Activated CD4-positive, alpha-beta T cell treated with anti-CD3 and anti-CD28 coated beads, Interleukin-2, amount 50 U/mL, for 4 hours (primary cell): ENCODE measurements at places on chromosomes 7 and 10.

DNA sequence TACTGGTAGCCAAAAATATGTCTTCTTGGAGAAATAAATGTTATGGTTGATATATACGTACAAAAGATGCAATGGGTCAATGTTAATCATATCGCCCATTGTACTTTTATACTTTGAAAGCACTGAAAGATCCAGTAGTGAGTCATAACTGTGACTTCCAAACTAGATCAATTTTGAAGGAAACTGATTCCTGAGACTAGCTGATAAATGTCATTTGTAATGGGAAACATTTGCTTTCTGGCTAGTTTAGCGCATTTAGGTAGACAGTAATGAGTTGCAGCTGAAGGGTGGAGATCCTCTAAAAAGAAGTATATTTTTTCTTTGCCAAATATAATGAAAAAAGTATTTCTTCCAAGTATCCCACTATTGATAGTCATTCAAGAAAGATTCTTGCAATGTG is 53.5 kb upstream of the ARHGAP21 start:
- no peak for DNase-seq

GRCh38 chr10:114491933-114492332 is 87.6 kb upstream of the AFAP1L2 start:
- DNase-seq = no peak

GRCh38 chr10:24596217-24596930 is 127.3 kb downstream of the ARHGAP21 start:
- DNase-seq = no peak

- DNase-seq = no peak
Observed at GRCh38 chr10:59553162-59553900, 156.3 kb downstream of the SLC16A9 start.

DNA sequence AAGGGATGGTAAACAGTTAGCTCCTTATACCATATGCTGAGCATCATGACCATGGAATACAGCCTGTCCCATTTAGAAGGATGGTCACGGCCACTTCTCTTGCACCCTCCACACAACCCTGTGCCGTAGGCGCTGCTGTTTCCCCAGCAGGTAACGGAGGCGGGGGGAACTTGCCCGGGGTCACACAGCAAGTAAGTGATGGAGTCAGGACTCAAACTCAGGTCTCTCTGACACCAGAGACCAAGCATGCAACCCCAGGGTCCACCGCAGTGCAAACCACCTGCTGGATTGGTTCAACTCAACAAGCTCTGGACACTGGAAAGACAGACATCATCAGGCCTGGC is 71.6 kb downstream of the ZRANB1 start:
- no peak for DNase-seq

DNA sequence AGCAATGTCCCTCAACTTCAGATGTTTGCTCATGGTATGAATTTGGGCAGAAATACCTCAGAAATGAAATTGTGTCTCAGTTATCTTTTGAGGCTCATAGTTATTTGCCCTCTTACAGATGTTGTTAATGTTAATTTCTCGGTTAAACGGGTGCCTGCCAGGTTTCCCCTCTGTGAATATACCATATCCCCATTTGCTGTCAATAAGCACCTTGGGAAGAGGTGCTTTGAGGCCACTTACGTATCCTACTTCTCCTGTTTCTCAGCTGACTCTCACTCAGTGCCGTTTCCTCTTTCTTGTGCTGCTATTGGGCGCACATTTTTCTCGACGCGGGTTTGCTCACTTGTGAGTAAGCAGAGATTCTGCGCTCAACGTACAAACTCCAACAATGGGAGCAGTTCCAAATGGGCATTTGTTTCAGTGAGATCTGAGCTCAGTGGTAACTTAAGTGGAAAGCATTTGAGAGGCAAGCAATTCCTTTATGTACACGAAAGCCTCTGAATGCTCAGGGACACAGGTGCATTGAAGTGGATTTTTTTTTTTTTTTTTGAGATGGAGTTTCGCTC is 34.8 kb upstream of the JAKMIP3 start:
- DNase-seq = no peak

GRCh38 chr7:140625908-140626868 is 14.4 kb downstream of the DENND2A start:
- no peak for DNase-seq

DNA sequence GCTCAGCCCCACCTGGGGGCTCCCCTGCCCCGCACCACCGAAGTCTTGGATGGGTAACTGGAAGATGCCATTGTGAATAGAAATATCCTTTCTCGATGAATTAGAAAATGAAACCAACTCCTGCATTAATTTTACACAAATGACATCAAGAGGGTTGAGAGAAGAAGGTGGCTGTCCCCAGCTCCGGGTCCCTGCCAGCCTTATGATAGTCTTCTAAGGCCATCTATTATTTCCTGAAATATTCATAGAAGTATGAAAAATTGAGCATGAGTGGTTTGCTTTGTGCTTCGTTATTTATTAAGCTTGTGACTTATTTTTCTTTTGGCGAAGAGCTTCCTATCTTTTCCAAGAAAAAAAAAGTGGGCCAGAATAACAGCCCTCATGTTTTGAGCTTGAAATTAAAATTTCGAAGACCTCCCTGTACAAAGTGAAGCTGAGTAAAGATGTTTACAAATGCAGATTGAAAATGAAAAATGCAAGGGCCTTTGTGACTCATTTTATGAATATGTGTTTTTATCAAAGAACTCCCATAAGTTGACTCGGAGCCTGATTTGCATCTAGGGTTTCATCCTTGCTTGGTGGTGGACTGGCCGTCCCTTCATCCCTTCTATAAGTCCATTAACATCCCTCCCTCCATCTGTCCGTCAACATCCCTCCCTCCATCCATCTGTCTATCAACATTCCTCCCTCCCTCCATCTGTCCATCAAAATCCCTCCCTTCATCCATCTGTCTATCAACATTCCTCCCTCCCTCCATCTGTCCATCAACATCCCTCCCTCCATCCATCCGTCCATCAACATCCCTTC is 20.5 kb upstream of the CFAP46 start:
- no peak for DNase-seq

- no peak for DNase-seq
Observed at GRCh38 chr10:3226960-3227744, 54.6 kb upstream of the PITRM1 start.

GRCh38 chr7:3710122-3710521 is 409.1 kb downstream of the SDK1 start:
- no peak for DNase-seq

DNA sequence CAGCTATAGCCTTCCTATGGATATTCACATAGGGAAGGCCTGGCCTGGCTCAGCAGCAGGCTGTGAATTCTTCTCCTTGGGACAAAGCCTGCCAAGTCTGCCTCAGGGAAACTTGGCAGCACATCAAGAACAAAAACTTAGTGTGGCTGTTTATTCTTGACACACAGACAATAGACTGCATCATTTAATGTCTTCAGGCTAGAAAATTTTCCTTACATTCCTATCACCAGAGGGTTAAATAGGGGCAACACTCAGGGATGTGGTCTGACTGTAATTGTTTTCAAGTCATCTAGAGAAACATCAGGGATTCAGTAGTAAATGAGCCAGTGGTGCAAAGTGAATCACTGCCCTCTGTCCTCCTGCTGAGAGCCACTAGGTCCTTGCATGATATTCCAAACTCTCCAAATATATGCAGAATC is 137.3 kb downstream of the SEMA3C start:
- DNase-seq = no peak

DNA sequence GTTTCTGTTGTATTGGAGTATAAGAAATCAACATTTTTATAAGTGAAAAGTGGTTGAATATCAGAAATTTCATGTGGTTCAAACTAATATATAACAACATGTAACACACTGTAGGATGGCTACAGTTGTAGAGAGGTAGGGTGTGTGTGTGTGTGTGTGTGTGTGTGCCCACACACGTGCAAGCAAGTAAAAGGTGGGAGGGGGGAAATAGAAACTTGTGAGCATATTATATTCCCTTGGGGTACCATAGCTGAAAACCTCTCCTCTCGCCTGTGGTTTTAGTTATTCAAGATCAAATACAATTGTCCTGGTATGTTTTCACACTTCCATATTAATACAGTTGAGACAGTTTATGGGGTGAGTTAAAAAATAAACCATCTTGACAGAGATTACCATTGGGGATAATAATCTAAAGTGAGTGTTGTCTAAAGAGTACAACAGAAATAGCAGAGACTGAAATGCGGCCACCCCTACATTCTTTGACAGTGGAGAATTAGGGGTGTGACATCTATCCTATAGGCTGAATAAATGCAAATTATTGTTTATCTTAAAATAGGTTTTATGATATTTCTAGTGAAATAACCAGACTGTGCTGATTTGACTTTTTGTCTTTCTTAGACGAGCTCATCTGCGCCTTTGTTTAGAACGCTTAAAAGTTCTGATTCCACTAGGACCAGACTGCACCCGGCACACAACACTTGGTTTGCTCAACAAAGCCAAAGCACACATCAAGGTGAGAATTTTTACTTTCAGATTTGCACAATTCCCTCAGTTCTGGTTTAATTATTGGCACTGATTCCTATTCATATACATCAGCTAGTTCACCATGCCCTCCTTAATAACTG is 25.9 kb downstream of the SMNDC1 start:
- DNase-seq = no peak

DNA sequence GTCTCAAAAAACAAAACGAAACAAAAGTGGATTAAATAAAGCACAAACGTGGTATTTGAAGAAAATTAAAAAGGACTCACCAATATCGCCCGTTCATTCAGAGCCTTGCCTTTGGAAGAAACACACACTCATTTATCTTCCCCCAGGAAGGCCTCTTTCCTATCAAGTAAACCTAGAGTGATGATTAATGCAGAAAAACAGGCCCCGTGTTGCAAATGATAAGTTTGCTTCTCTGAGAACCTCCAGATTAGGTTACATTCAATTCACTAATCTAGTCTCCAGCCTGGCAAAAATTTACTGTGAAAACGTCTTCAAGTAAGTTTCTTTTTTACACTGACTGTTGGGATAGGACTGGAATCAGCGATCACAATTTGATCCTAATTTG is 78.0 kb upstream of the C1GALT1 start:
- DNase-seq = no peak

- no peak for DNase-seq
Observed at GRCh38 chr10:30348378-30348776, 701 bp downstream of the MTPAP start.

GRCh38 chr10:1241973-1242935 is 186.1 kb downstream of the WDR37 start:
- DNase-seq = no peak

DNA sequence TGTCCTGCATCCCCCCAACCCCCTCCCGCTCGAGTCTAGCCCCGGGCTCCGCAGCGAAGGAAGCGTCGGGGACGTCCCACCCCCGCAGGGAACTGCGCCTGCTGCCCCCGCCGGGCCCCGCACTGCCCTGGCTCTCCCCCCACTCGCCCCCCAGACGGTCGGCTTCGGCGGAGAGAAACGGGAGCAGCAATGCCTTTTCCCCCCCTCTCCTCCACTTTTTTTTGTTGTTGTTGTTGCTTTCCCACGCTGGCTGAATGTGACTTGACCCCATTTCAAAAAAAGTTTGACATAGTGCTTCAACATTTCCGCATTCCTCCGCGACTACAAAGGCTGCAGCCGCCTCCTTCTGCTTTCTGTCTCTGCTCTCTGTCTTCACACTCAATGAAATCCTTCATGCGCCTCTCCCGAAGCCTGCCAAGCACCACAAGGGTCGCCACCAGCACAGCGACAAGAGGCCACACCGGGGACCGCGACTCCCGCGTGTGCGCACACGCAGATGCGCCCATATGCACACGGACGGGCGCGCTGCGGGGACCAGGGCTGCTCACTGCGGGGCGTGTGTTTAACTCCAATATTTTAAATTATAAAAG is 1.0 kb downstream of the CDK6 start:
- peak; percentile 36 for DNase-seq

- no peak for DNase-seq
Observed at GRCh38 chr10:92387289-92387940, 96.4 kb downstream of the MARCHF5 start.

DNA sequence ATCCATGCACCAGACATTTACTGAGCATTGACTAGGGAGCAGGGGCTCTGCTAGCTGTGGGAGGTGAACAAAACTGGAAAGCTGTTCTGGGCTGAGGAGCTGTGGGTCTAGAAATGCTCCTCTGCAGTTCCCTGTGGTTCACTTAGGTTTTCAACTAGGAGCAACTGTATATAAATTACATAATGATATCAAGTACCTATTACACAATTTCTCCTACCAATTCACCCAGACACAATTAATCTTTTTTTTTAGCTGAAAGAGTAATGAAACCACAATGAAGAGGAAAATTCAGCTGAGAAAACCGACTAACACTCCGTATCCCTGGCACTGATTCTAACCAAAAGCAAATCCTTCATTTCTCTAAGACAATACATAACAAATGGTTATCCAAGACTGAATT is 39.4 kb downstream of the COL28A1 start:
- DNase-seq = no peak

DNA sequence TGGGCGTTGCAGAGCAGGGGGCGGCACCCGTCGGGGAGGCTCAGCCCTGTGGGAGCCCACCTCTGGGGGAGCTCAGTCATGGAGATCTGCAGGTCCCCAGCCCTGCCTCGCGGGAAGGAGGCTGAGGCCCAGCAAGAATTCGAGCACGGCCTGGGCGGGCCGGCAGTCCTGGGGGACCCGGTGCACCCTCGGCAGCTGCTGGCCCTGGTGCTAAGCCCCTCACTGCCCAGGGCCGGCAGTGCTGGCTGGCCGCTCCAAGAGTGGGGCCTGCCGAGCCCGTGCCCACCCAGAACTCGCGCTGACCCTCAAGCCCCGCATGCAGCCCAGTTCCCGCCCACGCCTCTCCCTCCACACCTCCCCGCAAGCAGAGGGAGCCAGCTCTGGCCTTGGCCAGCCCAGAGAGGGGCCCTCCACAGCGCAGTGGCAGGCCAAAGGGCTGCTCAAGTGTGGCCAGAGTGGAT is 76.2 kb downstream of the TMEM26 start:
- no peak for DNase-seq

DNA sequence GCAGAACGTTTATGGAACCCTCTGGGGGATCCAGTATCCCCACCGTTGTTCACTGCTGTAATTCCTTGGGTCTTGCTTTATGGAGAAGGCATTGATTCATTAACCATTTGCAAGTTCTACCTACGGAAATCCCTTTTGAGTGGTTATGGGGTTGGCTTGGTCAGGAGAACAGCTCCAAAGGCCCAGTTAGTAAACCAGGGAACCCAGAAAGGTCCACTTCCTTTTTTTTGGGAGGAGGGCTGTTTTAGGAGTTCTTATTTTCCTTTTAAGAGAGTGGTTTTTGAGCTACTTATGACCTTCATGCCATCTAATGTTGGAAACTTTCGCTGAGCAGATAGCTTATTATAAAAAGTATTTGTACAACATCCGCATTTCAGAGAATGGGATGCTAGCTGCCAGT is 1.3 kb downstream of the POR start:
- DNase-seq = no peak

DNA sequence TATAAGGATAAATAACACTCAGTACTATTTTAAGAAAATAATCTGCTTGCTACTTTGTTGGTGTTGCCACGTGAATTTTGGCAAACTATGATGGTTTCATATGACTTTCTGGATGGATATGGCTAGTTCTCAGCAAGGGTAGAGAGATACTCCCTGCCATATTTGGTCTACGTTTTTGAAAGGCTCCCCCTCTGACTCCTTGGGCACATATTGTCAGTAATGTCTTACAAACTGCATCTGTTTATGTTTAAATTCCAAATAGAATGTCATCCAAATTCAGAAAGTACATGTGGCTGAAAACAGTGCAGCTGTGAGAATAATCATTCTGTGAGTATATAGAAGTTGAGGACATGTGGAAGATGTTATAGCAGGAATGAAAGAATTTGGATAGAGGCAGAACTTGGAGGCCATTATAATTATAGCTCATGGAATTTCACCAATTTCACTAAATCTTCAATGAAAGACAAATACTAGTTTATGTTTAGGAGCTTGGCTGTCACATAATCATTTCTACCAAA is 107.8 kb downstream of the SRI start:
- DNase-seq = no peak

- no peak for DNase-seq
Observed at GRCh38 chr7:134533288-134533771, 6.0 kb downstream of the AKR1B10 start.
